LoVo (cell line): ENCODE measurements at places on chromosomes 7 and 10.
A peak's percentile ranks its signal among the peaks of the same experiment; 100 is the strongest.

DNA sequence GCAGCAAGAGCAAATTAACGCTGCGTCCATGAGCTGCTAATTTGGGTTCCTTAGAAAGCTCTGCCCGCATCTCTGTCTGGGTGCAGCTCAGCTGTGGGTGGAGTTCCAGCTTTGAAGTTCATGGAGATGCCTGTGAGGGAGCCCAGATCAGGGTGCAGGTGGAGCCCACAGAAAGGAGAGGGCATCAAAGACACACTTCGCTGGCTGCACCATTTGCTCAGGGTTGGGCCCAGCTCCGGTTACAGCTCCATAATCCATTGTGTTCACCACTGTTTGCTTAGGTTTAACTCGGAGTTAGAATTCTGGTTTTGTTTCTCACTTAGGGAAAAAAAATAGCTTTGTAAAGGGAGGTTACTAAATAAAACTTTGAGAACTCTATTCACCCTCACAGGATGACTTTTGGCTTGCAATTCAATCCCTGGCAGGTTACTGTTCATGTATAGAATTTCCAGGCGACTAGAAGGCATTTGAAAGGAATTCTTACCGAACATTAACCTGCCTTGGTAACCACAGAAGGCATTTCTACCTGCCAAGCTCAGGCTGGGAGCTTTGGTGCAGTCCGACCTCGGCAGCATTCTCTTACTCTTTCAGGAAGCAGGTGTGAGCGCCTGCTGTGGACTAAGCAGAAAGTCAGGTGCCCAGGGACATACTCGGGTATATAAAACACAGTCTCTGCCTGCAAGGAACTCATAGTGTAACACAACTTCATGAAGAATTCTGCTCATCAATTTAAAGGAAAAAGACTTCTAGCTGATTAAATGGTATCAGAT lies 179.5 kb upstream of the RNF32 start:
- DNase-seq = no peak

- no peak for DNase-seq
Measured at GRCh38 chr10:78936412-78937342, 132.1 kb upstream of the ZMIZ1 start.

GRCh38 chr7:130733931-130734814 lies at the start of gene KLF14:
KLF14 (minus strand) TSS chr7:130734207; CDS start chr7:130734033, 174 bp downstream.
- peak; percentile 47 for DNase-seq

DNA sequence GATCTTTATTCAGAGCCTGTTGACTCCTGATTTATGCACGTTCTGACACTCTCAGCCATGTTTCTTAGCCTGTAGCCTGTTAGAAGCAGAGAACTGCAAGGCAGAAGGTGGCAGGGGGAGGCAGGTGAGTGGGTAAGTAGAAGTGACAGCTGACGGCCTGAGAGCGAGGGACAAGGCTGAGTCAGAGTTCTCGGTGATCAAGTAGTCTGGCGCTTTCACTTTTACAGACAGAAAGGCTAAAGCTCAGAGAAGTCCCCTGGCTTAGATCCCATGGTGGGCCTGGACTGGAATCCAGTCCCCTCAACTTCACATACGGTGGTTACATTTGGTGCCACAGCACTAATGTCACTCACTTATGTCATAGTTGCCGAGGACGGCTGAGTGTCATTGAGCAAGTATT lies 139.0 kb downstream of the TACC2 start:
- no peak for DNase-seq

- no peak for DNase-seq
Measured at GRCh38 chr10:33749067-33749735, 414.7 kb upstream of the NRP1 start.
